ENCODE measurements at places on chromosomes 1 and 21. TPM values are rescaled to one million over a fixed set of nuclear protein-coding genes. Genes with fewer than 3 reads are reported as not detected.

The ICOSLG gene
- total RNA-seq = 1.2 TPM

The CELA2A gene
- total RNA-seq = not detected

The KIF17 gene
- total RNA-seq = 1.8 TPM

The DENND2C gene
- total RNA-seq = 7.7 TPM

The NRDC gene
- total RNA-seq = 135 TPM

The PALMD gene
- 1.9 TPM for total RNA-seq

The S100A12 gene
- not detected for total RNA-seq

The SLC45A1 gene
- total RNA-seq = 0.62 TPM

The TSPAN1 gene
- total RNA-seq = 1.1 TPM

The NEGR1 gene
- 2.9 TPM for total RNA-seq

The TMEM125 gene
- 2.7 TPM for total RNA-seq

The SYTL1 gene
- 1.3 TPM for total RNA-seq

The RNF223 gene
- not detected for total RNA-seq

The UMODL1 gene
- total RNA-seq = not detected

GRCh38 chr1:232209357-232209756 is 420.6 kb downstream of the SIPA1L2 start:
- DNase-seq = no peak

DNA sequence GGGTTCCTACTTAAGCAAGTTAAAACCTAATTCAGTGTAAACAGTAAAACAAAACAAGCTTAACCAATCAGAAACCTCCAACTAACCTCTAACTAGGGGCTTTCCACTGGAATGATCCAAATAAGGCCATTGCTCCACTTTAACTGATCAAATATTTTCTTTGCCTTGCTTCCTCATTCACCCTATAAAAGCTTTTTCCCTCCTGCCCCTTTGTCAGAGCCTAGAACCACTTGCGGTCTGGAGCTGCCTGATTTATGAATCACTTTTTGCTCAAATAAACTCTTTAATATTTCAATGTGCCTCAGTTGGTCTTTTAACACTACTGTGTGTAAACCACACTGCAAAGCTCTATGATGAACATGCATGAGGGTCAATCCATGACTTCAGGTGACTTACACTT is 4.5 kb upstream of the FAM89A start:
- no peak for DNase-seq

GRCh38 chr1:179048339-179049124 is 22.8 kb downstream of the FAM20B start:
- DNase-seq = no peak

GRCh38 chr1:60415696-60416095 is 342.1 kb upstream of the C1orf87 start:
- no peak for DNase-seq

DNA sequence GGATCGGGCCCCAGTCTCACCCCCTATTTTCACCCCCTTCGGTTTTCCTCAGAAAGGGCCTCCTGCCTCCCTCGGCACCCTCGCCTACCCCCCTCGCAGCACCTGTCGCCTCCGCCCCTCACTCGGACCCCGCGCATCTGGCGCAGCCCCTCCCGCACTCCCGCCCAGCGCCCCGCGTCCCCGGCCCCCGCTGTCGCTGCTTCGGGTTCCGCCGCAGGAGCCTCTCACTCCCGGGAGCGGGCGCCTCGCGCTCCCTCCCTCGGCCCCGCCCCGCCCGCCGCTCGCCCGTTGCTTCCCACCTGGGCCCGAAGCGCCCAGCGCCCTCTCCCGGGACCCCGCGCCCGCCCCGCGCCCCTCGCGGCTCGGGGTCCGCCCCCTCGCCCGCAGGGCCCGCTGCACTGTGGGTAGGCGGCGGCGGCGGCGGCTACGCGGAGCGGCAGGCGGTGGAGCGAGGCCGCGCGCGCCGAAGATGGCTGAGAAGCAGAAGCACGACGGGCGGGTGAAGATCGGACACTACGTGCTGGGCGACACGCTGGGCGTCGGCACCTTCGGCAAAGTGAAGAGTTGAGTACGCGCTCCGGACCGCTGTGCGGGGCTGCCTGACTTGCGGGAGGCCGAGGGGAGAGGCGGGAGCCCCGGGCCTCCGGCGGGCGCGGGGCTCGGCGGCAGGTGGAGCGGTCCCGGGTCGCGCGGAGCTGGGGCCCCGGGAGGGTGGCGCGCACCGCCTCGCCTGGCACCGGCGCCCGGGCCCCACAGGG is at the start of gene PRKAA2:
Gene PRKAA2 (plus strand): TSS at position 396 of the 758 bp plus-strand sequence. CDS start 74 bp downstream, at position 470.
- DNase-seq = peak; percentile 56

DNA sequence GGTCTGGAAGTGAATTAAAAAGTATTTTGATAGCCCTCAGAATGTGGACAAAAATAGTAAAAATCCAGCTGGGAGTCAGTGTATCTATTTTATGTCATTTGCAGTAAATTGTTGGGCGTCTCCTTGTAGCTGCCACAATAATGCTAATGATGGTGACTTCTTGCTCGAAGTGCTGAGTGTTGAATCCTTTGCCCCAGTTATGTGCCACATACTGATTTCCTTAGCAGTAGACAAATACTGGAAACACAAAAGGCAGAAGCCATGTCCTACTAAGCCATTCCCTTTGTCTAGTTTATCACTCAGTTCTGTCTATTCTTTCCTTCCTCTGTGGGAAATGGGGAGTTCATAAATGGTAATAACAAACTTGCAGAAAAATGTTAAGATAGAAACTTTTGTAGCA is 70.7 kb upstream of the CXADR start:
- DNase-seq = no peak

GRCh38 chr1:214824763-214825162 is 221.8 kb downstream of the CENPF start:
- DNase-seq = no peak

DNA sequence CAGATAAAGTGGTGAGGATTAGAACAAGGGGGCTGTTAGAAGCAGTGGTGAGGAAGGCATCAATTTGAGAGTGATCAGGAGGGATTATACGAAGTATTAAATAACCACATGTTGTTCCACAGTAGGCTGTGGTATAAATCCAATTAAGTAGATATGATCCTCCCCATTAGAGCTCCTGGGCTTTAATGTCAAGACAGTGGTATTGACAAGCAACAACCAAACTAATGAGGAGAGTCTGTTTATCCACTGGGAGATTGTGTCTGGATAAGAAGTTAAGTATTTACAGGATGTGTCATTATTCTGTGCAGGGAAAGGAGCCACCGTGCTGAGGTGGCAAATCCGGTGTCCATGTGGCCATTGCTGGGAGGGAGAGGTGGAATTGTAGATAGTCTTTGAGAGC is 5.8 kb downstream of the ACTN2 start:
- DNase-seq = no peak

GRCh38 chr1:54803761-54804470 is 2.8 kb upstream of the TTC22 start:
- no peak for DNase-seq

DNA sequence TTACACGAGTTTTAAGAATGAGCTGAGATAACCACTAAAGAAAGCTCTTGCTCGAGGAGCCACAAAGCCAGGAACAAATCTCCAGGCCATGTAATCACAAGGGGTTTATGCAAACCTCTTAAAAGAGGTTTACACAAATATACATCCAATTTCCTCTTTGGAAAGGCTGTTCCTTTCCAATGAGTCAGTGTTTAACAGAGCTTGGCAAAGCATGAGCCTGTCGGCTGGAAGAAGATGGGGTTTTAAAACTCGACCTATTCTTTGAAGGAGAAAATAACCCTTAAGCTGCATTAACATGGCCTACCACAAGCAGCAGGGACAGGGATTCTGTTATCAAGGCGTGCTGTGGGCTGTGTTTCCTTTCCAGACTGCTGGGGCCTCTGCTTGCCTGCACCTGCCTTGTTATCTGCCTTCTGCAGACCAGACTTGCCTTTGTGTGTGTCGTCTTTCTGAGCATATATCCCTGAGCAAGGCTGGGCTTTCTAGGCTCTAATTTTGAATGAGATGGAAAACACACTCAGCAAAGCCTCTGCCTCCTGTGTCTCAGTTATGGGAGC is 40.6 kb upstream of the CYP2J2 start:
- peak; percentile 54 for DNase-seq

DNA sequence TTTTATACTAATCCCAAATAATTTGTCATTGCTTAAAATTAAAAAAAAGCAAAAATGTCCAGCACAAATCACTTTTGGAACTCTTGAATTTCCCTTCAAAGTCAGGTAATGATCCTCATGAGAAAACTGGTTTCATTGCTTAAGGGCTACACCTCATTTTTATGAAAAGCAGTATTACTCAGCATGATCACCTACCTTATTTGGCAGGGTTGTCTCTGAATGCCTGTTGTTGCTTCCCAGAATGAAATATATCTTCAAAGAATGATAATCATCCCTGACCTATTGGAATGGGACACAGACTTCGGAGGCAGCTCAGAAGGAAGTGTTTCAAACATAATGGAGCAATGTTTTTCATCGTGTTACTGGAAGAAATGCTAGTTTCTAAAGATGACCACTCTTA is 29.7 kb downstream of the C1orf21 start:
- no peak for DNase-seq

DNA sequence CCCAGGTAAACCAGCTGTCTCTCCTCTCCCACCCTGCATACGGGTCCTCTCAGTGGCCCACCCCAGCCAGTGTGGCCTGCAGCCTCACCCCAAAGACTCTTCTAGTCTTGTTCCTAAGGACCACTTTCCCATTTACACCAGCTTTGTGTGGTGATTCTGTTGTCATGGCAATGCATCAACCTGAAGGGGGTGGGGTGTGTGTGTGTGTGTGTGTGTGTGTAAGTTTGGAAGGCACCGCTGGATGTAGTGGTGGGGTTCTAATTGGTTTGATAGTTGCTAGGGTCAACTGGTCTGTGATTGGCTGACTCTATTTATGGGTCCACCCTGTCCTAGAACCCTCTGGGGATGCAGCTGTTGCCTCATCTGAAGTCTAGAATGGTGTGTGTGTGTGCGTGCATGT is 4.7 kb upstream of the CDK18 start:
- DNase-seq = no peak

- DNase-seq = no peak
Observed at GRCh38 chr1:243539636-243540035, 283.8 kb downstream of the SDCCAG8 start.

DNA sequence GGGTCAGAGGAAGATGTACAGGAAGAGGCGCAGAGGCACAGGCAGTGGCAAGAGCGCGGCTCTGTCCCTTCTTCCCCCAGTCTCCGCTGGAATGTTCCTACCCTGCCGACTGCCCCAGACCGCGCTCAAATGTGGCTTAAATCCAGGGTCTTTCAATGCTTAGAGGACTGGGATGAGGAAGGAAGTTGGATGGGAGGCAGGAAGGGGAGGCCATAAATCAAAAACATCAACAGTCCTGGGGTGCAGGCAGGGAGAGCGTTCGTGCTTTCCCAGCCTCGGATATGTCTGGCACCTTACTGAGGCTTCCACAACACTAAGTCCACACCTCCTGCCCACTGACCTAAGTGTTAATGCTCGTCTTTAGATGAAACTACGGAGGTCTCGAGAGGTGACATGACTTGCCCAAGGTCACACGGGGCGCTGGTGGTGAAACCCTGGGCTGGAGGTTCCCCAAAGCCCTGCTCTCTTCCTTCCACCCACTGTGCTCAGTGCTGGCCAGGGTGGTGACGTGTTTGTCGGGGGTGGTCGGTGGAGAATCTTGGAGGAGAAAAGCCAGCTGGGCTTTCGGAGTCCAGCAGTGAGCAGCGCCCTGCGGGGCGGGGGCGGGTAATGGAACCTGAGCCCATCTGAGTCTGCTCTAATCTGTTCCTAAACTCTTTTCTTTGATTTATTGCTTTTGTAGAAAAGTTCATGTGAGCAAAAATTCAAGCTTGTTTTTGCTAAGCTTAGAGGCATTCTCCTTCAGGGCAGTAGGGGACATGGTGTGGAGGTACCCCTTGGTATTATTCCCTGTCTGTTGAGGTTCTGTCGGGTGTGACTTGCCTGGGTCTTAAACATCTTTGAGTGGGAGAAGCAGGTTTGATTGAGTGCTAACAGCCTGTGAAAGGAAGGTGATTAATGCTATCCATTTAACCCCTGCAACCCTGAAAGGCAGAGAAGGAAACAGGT is 708 bp downstream of the CDA start:
- DNase-seq = no peak

DNA sequence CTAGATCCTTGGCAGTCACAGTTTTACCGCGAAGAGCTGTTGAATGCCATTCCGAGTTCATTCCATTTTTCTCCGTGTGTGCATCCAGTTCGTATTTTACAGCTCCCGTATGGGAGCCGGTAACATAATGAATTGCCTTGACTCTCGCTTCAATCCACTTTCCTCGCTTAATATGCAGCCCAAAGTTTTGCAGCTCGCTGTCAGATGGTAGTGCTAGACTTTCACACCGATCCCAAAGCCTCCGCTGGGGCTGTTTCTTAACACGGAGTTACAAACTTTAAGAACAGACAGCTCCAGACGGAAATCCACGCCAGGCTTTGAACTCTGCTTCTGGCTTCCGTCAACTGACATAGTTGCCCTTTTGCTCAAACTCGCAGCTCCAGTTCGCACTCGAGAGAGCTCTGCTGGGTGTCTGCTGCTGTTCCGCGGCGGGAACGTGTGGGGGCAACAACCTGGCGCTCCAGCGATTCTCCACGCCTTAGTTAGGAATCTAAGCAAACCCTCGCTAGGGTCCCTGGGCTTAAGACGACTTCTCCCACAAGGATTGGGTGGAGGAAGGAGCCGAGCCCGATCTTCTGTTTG is 3.5 kb upstream of the ARID1A start:
- peak; percentile 66 for DNase-seq

- no peak for DNase-seq
Observed at GRCh38 chr1:80915491-80915890, 885.2 kb upstream of the ADGRL2 start.

GRCh38 chr1:85453640-85454194 is 11.2 kb downstream of the DDAH1 start:
- no peak for DNase-seq

DNA sequence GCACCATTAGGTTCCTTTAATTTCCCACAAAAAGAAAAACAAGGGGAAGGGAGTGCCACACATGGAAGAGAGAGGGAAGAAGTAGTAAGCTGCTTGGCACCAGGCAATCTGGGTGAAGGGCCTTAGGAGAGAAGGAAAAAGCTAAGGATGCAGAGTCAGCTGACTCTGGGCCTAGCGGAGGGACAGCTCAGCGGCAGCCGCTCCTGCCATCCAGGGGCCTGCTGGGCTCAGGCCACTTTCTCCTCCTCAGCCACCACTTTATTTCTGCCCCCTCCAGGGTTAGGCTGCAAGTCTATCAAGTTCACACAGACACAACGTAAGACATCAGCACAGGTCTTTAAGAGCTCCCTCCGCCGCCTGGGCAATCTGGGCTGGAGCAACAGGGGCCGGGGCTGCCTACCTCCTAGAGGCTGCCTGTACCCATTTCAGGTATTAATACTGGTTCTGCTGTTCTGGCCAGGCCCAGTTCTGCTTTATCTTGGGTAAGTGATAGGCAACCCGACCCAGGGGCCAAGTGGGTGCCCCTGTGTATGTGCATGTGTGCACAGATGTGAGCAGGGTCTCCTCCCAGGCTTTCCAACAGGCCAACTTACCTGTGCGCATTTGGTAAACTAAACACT is 53.6 kb downstream of the SLC45A1 start:
- DNase-seq = no peak

All from endothelial cell (in vitro differentiated cells).